ENCODE measurements at places on chromosomes 7 and 10.

DNA sequence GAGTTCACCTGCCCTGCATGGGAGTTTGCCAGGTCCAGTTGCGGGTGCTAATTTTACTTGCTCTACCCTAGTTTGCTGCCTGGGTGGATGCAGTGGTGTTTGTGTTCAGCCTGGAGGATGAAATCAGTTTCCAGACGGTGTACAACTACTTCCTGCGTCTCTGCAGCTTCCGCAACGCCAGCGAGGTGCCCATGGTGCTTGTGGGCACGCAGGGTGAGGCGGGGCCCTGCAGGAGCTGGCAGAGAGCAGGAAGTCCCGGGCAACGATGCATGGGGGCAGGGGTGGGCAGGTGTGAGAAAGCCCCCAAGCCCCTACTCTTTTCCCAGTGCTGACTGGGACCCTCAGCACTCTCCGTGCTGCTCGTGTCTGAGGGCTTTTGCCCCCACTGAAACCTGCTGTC lies 31.3 kb downstream of the AGAP3 start:
- no peak for DNase-seq

- DNase-seq = no peak
Measured at GRCh38 chr10:70232155-70232858, 922 bp downstream of the PPA1 start.

- DNase-seq = no peak
Measured at GRCh38 chr7:82204694-82205093, 238.9 kb downstream of the CACNA2D1 start.

DNA sequence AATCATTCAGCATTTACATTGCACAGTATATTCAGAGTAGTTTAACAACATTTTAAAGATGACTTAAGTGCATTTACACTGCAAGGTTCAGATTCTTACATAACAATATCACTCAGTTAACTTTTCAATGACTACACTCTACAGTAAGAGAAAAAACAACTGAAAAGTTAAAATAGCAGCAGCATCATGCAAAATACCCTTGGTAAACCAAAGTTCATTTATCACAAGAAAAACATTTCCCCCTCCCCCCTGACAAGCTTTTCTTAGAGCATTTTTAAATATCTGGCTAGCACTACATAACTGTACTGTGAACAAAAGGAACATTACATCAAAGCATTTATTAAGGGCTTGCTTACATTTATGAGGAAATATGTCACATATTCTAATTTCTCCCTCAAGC lies 179.5 kb upstream of the HGF start:
- DNase-seq = no peak

GRCh38 chr7:11332186-11332864 lies 358.7 kb downstream of the PHF14 start:
- DNase-seq = no peak

GRCh38 chr10:69837261-69837660 lies 35.6 kb downstream of the COL13A1 start:
- no peak for DNase-seq

DNA sequence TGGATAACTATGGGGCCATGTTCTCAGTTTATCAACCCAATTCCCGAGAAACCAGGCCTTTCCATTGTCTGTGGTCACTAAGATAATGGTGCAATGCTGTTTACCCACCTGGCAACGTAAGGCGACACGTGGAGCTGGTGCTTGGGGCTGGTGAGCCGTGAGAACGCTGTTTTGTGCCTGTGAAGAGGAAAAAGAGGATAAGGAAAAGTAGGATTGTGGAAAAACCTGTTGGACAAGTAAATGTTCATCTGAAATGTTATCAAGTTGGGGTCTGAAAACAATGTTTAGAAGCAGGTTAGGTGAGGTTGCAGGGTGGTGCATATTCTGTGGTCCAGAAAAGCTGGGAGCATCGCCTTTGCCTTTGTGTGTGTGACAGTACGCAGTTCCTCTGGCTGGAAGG lies 88.5 kb downstream of the PPP1R17 start:
- no peak for DNase-seq

DNA sequence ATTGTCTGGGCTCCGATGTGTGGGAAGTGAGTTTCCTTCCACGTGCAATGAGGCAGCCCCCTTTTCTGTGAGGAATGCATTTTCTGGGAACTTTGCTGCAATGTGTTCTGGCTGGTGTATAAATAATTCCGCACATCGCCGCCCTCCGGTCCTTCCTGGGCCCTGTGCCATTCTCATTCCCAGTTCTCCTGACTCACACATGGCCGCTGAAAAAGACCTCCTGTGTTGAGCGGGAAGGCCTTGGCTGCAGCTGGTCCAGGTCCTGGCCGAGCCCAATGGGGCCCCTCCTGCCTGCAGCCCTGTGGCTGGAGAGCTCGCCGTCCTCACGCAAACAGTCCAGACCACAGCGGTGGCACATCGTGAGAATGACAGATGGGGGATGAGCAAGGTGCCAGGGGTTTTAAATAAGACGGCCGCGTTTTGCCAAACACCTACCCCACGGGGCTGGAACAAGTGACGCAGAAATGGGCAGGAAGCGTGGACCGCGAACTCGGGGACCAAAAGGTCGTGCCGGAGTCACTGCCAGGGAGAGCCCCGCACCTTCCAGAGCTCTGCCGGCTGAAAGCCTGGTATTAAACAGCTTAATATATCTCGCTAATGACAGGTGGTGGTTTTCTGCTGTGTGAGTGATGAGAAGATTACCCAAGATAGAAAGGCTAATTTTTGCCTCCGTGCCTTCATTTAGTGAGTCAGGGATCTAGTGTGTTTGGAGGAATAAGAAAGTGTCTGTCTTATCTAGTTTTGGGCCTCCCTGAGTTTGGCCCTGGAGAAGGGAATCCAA lies 37.0 kb downstream of the FAM20C start:
- DNase-seq = no peak

- DNase-seq = no peak
Measured at GRCh38 chr10:77974396-77975074, 48.0 kb upstream of the DLG5 start.

DNA sequence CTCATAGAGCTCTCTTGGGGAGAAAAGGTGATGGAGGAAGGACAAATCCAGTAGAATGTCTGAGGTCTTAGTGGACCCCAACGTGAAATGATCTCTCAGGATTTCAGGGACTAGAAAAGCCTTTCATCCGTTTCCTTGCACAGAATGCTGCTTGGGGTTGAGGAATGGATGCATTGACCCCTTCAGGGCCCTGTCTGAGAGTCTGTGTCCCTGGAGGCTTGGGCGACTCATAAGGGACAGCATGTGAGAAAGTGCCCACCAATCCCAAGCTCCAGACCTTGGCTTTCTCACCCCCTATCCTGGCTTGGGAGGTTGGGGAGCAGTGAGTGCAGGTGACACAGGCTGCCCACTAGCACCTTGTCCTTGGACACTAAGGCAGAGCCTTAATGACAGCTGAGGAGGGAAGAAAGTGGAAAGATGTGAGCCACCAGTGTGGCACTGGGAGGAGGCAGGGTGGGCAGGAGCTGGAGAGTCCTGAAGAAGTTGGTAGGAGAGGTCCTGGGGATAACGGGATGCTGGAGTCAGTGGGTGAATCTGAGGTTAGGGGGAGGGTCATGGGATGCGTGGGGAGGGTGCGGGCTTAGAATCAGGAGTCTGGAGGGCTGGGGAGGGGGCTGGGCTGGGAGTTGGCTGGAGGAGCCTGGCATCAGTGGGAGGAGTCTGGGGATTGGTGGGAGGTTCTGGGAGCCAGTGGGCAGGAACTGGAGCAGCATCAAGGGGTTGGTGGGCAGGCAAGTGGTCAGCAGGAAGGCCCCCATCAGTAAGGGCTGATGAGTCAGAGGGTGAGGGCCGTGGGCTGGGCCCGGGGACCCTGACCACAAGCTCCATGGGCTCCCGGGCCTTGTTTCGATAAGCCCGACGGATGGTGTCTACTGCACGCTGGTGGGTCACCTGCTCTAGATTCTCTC lies 8.6 kb downstream of the LZTS2 start:
- DNase-seq = no peak

GRCh38 chr7:148042935-148043631 lies 547.5 kb upstream of the C7orf33 start:
- DNase-seq = no peak

- DNase-seq = peak; percentile 49
Measured at GRCh38 chr7:92836489-92836999, at the start of gene CDK6. Gene CDK6, minus strand, starts transcription at chr7:92836573. Its CDS starts 3,250 bp downstream, at chr7:92833323.

DNA sequence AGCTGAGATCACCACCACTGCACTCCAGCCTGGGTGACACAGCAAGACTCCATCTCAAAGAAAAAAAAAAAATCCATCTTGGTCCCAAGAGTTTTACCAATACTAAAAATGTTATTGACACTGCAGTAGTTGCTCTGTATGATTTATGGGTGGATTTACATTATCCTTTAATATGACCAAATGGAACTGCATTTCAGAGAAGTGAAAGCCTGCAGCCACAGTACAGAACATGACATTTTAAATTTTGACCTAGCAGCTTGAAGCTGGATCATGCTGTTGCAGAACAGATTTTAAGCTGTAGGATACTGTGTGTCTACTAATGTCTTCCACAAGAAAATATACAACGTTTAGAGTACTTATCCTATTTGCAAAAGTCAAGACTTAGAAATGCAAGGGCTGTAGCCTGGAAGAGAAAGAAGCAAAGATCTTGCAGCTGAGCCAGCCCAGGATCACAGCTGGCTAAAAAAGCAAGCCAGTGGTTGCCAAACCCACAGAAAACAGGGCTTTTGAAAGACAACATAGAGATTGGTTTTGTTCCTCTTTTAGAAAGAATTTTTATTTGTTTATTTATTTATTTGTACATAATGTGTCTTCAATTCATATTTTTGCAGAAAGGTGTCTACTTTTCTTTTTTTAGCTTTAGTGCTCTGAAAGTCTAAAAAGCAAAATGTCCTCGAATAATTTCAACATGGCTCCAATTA lies 55.2 kb upstream of the WNT16 start:
- DNase-seq = no peak

GRCh38 chr10:123559823-123560092 lies 106.4 kb upstream of the GPR26 start:
- DNase-seq = no peak

- DNase-seq = no peak
Measured at GRCh38 chr7:17902599-17902998, 37.7 kb downstream of the SNX13 start.

GRCh38 chr10:123149568-123150270 lies 1.8 kb downstream of the HMX2 start:
- no peak for DNase-seq

GRCh38 chr10:87547734-87548311 lies 43.1 kb downstream of the MINPP1 start:
- no peak for DNase-seq

DNA sequence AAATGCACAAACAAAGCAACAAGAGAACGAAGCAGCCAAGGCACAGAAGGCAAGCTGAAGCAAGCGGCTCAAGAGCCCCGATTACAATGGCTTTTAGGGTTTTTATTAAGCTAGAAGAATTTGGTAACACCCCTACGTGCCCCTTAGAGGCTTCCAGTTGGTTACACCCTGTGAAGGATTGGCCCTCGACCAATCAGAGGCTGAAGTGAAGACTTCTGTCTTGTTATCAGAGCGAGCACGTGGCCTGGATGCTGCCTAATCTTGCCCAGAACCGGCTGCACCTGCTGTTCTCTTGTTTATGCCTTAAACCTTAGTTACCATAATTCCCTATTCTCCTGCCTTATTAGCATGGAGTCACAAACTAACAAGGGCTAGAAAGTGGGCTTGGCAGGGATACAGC lies 21.4 kb downstream of the KCNK18 start:
- DNase-seq = no peak

- no peak for DNase-seq
Measured at GRCh38 chr7:2037301-2037807, 195.4 kb downstream of the MAD1L1 start.

- no peak for DNase-seq
Measured at GRCh38 chr10:104612571-104613205, 28.4 kb upstream of the SORCS3 start.
